GM23338 (cell line): ENCODE measurements at places on chromosomes 7 and 10. TPM values are rescaled to one million over a fixed set of nuclear protein-coding genes. Genes with fewer than 3 reads are reported as not detected.

DNA sequence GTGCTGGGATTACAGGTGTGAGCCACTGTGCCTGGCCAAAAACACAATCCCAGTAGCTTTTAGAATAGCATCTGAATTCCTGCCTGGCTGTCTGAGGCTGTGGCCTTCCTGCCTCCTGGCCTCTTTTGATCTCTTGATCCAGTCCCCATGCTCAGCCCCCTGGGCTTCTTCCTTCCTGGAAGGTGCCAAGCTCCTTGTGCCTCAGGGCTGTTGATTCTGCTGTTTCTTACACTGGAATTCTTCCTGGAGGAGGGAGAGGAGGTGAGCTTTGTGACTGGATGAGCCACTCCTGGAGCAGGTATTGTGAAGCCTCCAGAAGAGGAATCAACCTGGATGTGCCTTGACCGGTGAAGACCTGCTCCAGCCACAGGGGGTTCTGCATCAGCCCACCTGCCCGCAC, 17.3 kb upstream of the MKI67 start:
- no peak for DNase-seq

- DNase-seq: peak; percentile 95
These were observed 46.4 kb upstream of the TMEM72 start for GRCh38 chr10:44864637-44865288.

- no peak for DNase-seq
These were observed 17.8 kb downstream of the FAM241B start for GRCh38 chr10:69647819-69648218.

GRCh38 chr10:17041626-17042520, 87.7 kb downstream of the CUBN start:
- DNase-seq: no peak

AMZ1 gene
- 0.73 and 1.6 TPM in 2 replicates for total RNA-seq

DNA sequence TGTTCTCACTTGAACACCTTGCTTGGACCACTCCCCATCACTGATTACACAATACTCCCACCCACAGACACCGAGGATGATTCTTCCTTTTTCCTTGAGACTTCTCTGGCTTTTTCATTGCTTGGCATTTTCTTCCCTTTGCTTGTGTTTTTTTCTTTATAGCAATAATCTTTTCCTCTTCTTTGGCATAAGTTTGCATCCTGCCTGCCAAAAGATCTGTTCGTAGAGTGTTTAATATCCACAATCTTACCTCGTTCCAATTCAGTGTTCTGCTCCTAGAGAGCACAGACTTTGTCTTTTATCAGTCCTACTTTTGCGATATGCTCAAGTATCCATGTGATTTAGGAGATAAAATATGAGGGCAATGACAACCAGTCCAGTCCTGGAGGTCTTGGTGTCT, 303.3 kb upstream of the CDC14C start:
- DNase-seq: no peak

- DNase-seq: no peak
These were observed 31.6 kb downstream of the CTTNBP2 start for GRCh38 chr7:117841611-117842010.
